Temporal lobe (tissue), 4 donors: ENCODE measurements at places on chromosomes 11 and 22. TPM values are rescaled to one million over a fixed set of nuclear protein-coding genes. Genes with fewer than 3 reads are reported as not detected.

CRYAB gene
- total RNA-seq: 7.4 TPM

OR52H1 gene
- total RNA-seq: not detected

UBQLN3 gene
- under 0.01 TPM for total RNA-seq

GAB2 gene
- 19.9 TPM for total RNA-seq

PARVA gene
- total RNA-seq: 4.2 TPM

C11orf52 gene
- not detected for total RNA-seq

USP2 gene
- total RNA-seq: 0.74 TPM

C11orf21 gene
- 0.25 TPM for total RNA-seq

MRGPRX3 gene
- 0.25 TPM for total RNA-seq

LARGE2 gene
- 0.25 TPM for total RNA-seq

DEUP1 gene
- total RNA-seq: 0.49 TPM

OR8D4 gene
- total RNA-seq: 0.25 TPM

ART5 gene
- not detected for total RNA-seq

C11orf16 gene
- 0.25 TPM for total RNA-seq

CDCA5 gene
- 2.0 TPM for total RNA-seq

LGALS12 gene
- not detected for total RNA-seq

MPZL2 gene
- 3.0 TPM for total RNA-seq

FOXRED1 gene
- 16.0 TPM for total RNA-seq

TRPM5 gene
- not detected for total RNA-seq

GRAMD1B gene
- total RNA-seq: 41.8 TPM

AMPD3 gene
- 0.98 TPM for total RNA-seq

OR5B17 gene
- total RNA-seq: not detected

MPPED2 gene
- 65.6 TPM for total RNA-seq

TALDO1 gene
- total RNA-seq: 56.3 TPM

JHY gene
- total RNA-seq: 7.6 TPM

CFAP300 gene
- total RNA-seq: 2.2 TPM

DPP3 gene
- total RNA-seq: 31.2 TPM

SULT4A1 gene
- total RNA-seq: 35.2 TPM

ESAM gene
- 6.1 TPM for total RNA-seq

TXN2 gene
- 15.5 TPM for total RNA-seq

ROBO3 gene
- total RNA-seq: 4.7 TPM

CARD16 gene
- total RNA-seq: not detected

RFPL3 gene
- total RNA-seq: not detected

RTN4RL2 gene
- total RNA-seq: 1.2 TPM

ELF5 gene
- total RNA-seq: 0.25 TPM

HTR3A gene
- 0.74 TPM for total RNA-seq

CEND1 gene
- 8.6 TPM for total RNA-seq

KCNJ5 gene
- total RNA-seq: 0.49 TPM

OR56A5 gene
- total RNA-seq: not detected

MTMR2 gene
- total RNA-seq: 27.5 TPM

CCDC116 gene
- not detected for total RNA-seq

GTSE1 gene
- total RNA-seq: 1.7 TPM

KCNK4 gene
- 1.5 TPM for total RNA-seq

KCNQ1OT1 gene
- total RNA-seq: 2.0 TPM
